Left lung (tissue), 14 donors: ENCODE measurements at places on chromosomes 1 and 21. TPM values are rescaled to one million over a fixed set of nuclear protein-coding genes. Genes with fewer than 3 reads are reported as not detected.

- no peak for DNase-seq
Measured at GRCh38 chr1:15799928-15800835, 7.3 kb downstream of the UQCRHL start.

DNA sequence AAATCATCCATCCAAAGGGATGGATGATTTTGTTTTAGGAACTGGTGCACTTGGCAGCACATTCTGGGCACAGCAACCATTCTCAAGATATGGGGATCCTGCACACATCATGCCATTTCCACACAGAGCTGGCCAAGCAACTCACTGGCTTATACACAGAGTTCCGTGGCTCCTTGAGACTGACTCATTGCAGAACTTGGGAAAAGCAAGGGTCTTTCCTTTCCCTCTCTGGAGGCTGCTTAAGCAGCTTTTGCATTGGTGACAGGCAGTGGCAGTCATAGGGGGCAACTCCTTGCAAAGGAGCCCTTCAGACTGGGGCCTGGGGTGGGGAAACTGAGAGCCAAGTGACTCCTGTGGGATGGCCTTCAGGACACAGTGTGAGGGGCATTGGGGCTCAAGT lies 1.9 kb upstream of the MAD2L2 start:
- no peak for DNase-seq

- DNase-seq: no peak
Measured at GRCh38 chr1:26320896-26321295, 3.1 kb downstream of the CD52 start.

NIBAN1 gene
- 18.8 TPM for total RNA-seq

DNA sequence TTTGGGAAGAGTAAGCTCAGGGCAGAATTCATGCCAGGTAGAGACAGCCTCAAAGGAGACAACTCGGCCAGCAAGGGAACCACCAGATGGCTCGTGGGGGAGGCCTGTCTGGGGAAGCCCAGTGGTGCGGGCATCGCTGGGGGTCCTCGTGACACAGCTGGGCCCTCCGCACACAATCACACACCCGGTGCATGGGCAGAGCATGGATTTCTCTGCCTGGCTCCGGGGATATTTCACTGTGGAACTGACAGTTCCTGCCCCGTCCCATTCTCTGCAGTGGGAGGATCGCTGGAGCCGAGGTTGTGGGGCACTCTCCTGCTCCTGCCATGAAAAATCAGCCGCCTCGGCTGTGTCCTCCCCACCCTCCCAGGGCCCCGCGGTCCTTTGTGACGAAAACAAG lies 108.0 kb downstream of the CRYAA start:
- DNase-seq: no peak

GRCh38 chr1:115301438-115302020 lies 36.5 kb downstream of the NGF start:
- no peak for DNase-seq

DNA sequence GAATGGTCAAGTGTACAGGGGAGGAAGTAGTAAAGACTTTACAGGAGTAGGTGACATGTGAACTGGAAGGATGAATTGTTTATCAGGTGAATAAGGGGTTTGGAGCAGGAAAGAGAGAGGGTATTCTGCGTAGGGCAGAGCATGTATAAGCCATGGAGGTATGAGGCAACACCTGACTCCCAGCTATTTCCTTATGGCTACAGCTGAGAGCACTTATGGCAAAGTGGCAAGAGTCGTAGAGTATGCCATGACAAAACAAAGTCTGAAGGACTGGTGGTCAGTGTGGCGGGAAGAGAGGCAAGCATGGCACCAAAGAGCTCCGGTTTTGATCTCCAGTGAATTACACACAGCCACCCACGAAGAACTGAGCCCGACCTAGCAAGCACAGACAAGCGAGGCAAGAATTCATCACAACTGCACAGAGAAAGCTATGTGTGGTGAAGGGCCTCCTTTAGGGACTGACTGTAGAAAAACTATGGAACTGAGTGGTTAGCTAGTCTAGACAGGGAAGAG lies 9.0 kb upstream of the ELOVL1 start:
- DNase-seq: no peak

ERICH3 gene
- 3.5 TPM for total RNA-seq

OR2L2 gene
- total RNA-seq: 0.06 TPM

DNA sequence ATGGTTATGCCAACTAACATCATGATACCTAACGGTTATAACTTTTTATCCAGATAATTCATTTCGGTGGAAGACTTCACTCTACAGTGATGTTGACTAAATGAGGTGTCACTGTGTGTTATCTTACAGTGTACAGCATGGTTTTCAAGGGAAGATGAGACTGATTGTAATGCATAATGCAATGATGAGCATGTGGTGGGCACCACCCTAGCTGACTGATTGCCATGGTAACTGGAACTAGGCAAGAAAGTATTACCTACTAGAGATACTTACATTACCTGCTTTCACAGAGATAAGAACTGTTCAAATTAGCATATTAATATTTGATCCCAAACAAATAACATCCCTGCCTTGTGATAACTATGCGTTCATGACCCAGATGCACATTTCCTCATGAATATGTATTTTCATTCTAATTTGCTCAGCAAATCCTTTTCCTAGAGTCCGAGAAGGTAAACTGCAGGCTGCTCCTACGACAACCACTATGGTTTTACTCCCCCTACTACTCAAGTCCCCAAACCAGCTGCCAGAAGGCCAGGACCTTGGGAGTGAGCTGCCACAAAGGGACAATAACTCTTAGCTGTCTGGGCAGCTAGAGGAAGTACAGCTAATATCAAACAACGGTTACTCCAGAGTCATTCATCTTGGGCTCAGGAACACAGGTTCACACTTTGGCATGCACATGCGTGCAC lies 29.2 kb downstream of the TRABD2B start:
- DNase-seq: no peak

NPPA gene
- 1.6 TPM for total RNA-seq

DNA sequence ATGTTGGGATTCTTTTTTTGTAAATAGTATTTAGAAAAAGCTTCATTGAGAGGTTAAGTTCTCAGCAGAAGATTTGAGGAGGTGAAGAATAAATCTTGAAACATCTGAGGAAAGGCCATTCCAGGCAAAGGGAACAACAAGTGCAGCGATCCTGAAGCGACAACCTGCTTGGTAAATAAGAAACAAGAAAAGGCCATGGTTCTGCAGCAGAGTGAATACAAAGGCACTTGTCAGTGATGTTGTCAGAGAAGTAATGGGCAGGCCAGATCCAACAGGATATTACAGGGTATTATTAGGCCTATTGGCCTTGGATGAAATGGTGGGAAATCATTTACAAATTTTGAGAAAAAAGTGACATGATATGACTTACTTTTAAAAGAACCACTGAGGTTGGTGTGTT lies 960.0 kb downstream of the PLA2G4A start:
- no peak for DNase-seq

GRCh38 chr1:28249013-28249865 lies 10.1 kb upstream of the SESN2 start:
- no peak for DNase-seq

RHOU gene
- 18.1 TPM for total RNA-seq

- DNase-seq: peak; percentile 83
Measured at GRCh38 chr1:10941891-10942541, 70.4 kb upstream of the TARDBP start.

FABP3 gene
- total RNA-seq: 17.1 TPM

DNA sequence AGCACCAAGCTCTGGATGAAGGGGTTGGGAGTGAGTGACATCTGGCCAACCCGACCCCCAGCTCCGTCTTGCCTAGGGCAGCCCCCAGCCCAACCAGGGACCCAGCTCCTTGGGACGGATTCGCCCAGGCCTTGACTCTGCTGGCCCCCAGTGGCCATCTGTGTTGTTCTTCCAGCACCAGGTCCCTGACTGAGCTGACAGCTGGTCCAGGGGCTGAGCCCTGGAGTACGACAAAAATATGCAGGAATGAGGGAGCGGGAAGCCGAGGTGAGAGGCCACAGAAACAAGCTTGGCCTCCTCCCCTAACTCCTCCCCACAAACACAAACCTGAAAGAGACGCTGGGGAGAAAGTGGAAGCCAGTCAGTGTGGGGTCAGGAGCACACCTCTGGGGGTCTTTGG lies 55.0 kb upstream of the PAX7 start:
- DNase-seq: peak; percentile 24

OLFML3 gene
- total RNA-seq: 74.2 TPM

LMX1A gene
- total RNA-seq: not detected

CACNA1E gene
- total RNA-seq: 1.2 TPM
